ENCODE measurements at places on chromosomes 2 and 18.

GRCh38 chr18:51082571-51083267 lies 52.7 kb downstream of the SMAD4 start:
- no peak for DNase-seq

DNA sequence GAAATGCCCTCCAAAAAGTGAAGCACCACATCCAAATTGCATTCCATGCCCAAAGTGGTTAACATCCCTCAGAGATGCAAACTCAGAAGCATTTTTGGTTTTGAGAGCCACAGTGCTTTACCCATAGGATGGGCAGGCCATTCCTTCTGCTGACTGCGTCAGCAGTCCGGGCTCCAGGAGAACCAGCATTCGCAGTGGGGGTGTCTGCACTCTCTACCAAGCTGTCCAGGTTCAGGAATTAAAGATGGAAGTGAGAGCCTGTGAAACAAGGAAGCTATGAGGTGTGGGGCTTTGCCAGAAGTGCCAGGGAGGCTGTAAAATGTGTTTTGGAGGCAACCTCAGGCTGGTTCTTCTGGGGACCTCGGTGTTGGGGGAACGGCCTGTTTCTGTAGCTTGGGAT lies 205.7 kb downstream of the AGAP1 start:
- no peak for DNase-seq

- no peak for DNase-seq
Measured at GRCh38 chr2:127632592-127633489, 13.1 kb upstream of the GPR17 start.

- no peak for DNase-seq
Measured at GRCh38 chr2:10790228-10790973, 22.2 kb downstream of the PDIA6 start.

GRCh38 chr2:126652323-126652891 lies 3.6 kb upstream of the GYPC start:
- DNase-seq = no peak

DNA sequence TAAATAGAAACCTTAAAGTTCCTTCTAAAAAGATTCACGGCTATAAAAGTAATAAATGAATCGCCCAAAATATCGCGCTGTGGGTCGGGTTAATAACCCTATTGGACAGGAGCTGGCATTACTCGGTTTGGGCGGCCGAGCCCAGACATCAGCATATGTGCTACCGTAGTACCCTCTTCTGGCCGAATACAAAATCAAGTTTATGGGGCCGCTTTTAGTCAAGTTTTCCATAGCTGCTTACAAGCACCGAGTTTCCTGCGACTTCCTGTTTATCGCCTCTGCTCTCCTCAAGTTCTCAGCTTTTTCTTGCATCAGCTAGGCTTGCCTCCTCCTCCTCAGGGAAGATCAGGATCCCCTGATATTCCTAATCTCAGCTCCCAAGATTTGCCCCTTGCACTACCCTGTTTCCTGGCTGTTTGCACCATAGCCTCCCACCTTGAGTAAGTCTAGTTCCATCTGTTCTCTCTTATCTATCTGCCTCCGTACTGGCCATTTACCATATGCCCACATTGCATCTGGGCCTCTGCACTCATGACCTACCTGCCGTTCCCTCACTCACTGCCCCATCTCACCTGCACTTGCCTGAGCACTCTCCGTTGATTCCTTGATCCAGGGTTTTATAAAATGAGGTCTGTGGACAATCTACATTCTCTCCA lies 56.1 kb downstream of the SLC35F5 start:
- DNase-seq = no peak

- DNase-seq = no peak
Measured at GRCh38 chr2:28991460-28991859, 10.4 kb downstream of the TOGARAM2 start.

DNA sequence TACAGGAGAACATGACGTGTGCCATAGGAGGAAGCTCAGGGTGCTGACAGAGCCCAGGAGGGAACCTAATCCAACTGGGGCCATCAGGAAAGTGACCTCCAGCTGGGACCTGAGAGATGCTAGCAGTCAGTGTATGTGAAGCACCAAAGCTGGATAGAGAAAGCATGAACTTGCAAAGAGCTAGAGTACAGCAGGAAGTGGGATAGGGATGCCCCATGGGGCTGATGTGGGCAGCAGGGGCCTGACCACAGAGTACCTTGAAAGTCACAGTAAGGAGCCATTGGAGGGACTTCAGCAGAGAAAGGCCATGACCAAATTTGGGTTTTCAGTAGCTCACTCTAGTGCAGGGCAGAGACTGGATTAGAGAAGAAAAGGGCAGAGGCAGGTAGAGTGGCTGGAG lies 91.6 kb upstream of the TTC39C start:
- no peak for DNase-seq

DNA sequence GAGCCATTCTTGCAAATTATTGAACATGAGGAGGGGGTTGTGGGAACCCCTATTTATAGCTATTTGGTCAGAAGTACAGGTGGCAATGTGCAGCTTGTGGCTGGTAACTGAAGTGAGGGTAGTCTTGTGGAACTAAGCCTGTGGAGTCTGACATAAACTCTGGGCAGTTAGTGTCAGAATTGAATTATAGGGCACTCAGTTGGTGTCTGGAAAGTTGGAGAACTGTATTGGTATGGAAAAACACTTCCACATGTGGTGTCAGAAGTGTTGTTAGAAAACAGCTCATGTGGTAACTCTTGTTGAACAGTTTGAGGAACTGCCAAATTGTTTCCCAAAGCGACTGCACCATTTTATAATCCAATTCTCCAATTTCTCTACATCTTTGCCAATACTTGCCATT lies 7.5 kb downstream of the RALBP1 start:
- no peak for DNase-seq

- no peak for DNase-seq
Measured at GRCh38 chr2:215535741-215536140, 99.9 kb upstream of the FN1 start.

GRCh38 chr2:9423922-9424272 lies 443 bp downstream of the CPSF3 start:
- no peak for DNase-seq

DNA sequence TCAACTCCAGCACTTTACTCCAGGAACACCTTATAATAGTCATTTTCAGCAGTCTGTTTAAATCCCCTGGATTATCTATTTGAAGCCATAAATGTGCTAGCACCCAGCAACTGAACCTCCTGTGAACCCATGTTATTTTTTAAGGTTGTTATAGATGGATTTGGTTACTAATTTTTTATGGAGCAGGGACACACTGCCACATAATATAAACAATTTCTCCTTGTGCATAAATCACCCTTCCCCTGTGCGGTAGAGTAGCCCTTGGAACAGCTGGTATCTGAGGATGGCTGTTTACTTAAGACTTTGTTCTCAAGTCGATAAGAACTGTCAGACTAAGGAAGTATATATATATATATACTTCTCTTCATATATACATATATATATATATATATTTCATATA lies 367.4 kb downstream of the EPHA4 start:
- DNase-seq = no peak

- no peak for DNase-seq
Measured at GRCh38 chr2:37100054-37100453, 15.7 kb downstream of the GPATCH11 start.

GRCh38 chr2:75703589-75704287 lies 7.0 kb downstream of the GCFC2 start:
- DNase-seq = no peak
